ENCODE measurements at places on chromosomes 4 and X.

GRCh38 chrX:132001127-132001526 lies 22.0 kb upstream of the STK26 start:
- DNase-seq: no peak

DNA sequence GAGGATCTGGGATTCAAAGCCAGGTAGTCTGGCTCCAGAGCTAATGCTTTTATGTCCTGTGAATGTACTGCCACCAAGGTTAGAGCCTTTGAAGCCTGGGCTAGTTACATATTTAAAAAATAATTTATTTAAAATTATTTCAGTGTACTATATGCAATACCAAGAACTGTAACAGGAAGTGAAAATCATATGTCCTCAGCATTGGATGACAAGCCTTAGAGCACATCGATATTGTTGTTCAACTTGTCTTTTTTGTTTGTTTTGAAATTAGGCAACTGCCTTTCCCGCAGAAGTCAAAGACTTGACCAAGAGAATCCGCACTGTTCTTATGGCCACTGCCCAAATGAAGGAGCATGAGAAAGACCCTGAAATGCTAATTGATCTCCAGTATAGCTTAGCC lies 73.1 kb upstream of the IL13RA1 start:
- DNase-seq: no peak

GRCh38 chr4:189341881-189342280 lies 598.8 kb upstream of the FRG1 start:
- no peak for DNase-seq

GRCh38 chr4:165011403-165011802 lies 20.4 kb upstream of the TRIM60 start:
- DNase-seq: no peak

DNA sequence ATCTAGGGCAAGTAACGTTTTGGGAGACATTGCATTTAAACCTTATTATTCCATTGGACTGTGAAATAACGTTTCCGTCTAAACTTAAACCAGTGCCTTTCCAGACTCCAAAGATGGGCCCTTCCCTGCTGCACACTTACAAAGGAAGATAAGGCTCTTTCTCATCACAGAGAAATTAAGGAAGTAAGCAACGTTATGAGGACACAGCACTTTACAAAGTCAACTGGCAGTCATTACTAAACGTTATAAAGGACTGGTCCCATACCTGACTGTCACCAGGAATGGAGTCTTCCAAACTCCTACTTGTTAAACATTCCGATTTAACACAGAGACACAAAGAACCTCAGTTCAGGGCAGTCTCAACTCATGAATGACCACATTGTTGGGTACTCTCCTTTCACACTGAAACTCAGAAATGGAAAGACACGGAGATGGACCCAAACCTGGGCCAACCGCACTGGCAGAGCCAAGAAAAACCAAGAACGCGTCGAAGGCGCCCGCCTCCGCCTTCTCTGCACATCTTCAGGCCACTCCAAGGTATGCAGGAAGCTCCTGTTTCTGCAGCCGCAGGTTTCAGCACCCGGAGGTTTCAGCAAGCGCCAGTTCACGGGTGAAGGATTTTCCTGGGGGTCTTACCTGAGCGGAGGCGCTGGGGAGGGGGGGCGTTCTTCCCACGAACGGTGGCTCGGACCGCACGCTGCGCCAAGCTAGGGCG lies 670 bp downstream of the PAPSS1 start:
- no peak for DNase-seq

DNA sequence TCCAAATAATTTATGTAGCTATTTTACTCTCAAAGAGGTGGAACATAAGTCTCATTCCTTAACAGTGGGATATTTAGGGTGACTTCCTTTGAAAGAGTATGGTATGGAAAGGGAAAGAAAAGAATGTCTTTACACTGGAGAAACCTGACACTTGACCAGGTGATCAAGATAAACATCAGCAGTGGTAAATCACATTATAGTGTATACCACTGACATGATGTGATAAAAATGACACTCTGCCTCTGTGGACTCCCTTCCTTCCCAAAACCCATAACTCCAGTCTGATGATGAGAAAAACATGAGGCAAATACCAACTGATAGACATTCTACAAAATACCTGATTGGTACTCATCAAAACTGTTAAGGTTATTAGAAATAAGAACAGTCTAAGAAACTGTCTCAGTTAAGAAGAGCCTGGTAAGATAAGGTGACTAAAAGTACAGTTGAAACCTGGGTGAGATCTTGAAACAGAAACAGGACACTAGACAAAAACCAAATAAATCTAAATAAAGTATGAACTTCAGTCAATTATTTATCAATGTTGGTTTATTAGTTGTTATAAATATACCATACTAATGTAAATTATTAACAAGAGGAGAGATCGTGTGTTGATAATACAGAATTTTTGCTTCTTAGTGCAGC lies 144.2 kb upstream of the PCDH18 start:
- DNase-seq: no peak

- no peak for DNase-seq
Observed at GRCh38 chr4:7642741-7643458, 208.2 kb upstream of the PSAPL1 start.

- DNase-seq: no peak
Observed at GRCh38 chr4:185536411-185536709, 1.1 kb upstream of the PDLIM3 start.

DNA sequence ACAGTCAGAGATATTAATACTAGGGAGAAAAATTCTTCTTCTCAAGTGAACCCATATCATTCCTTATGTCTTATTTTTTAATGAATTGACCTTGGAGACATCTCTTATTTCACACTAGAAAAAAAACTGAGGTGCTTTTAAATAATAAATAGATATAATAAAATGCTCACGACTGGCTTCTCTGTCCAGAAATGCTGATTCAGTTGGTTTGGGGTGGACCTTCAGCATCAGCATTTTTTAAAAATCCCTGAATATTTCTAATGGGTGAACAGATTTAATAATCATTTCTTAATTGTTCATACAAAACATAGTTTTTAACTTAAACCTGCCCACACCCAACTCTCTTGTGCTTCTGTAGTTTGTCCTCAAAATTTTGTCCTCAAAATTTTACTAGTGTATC lies 283.9 kb downstream of the TECRL start:
- DNase-seq: no peak

DNA sequence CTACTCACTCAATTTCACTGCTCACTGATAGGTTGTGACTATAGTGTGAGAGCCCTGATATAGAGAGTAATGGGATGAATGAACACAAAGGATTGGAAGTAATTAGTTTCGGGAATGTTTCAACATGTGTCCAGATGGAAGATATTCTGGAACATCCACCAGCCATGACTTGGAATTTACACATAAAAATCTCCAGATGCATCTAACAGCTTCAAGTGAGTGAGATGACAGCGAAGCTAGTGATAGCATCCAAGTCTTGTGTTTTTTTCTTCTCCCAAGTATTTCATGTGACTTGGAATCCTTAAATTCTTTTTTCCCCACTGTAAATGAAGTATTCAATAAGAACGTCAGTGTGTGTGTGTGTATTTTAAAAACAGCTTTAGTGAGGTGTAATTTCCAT lies 82.1 kb downstream of the CLDN34 start:
- no peak for DNase-seq

- no peak for DNase-seq
Observed at GRCh38 chr4:156193106-156193505, 239.4 kb upstream of the CTSO start.

DNA sequence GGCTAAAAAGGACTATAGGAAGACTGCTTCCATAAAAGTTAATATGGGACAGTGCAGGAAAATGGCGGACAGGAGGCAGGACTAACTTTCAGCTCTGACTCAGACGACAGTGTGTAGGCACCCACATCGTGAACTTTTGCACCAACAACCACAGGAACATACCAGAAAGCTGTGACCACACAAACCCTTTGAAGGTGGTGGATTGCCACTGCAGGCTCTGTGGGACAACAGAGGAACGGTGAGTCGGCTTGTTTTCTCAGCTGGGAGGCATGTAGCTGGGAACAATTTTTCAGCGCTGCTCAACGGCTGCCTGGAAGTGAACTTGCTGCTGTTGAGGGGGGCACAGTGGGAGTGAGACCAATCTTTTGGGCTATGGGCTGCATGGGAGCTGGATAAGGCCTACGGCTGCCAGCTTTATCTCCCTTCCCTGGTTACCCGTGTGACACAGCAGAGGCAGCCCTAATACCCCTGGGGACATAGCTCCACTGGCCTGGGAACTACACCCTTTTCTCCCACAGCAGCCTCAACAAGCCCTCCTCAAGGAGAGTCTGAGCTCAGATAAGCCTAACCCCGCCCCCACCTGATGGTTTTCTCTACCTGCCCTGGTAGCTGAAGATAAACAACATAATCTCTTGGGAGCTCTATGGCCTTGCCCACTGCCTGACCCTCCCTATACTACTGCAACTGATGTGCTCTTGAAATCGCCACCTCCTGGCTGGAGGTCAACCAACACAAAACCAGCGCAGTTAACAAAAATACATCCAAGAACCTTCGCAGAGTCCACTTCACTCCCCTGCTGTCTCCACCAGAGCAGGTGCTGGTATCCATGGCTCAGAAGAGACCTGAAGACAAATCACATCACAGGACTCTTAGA lies 1537.0 kb downstream of the C4orf33 start:
- no peak for DNase-seq

GRCh38 chr4:37981844-37982720 lies 21.9 kb downstream of the PTTG2 start:
- DNase-seq: no peak

- no peak for DNase-seq
Observed at GRCh38 chr4:168723020-168723419, 226.2 kb downstream of the PALLD start.

DNA sequence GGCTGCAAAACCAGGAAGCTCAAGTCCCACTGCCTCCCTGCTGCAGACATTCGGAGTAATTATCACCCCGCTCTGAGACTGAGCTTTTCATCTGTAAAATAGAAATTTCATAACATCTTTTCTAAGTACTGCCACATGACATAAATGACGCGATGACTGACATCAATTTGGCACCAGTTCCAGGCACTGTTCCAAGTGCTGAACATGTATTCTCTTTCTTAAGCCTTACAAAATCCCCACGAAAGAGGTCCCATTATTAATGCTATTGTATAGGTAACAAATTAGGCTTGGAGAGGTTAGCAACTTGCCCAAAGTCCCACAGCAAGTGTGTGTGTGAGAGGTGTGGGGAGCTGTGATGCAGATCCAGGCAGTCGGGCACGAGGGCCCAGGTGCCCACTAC lies 56.4 kb downstream of the SLC2A9 start:
- no peak for DNase-seq

GRCh38 chrX:71993371-71993770 lies 82.7 kb downstream of the NHSL2 start:
- DNase-seq: no peak

- DNase-seq: no peak
Observed at GRCh38 chrX:150848914-150849365, 49.5 kb downstream of the CD99L2 start.

- DNase-seq: no peak
Observed at GRCh38 chr4:144171697-144172096, 31.2 kb upstream of the GYPA start.

DNA sequence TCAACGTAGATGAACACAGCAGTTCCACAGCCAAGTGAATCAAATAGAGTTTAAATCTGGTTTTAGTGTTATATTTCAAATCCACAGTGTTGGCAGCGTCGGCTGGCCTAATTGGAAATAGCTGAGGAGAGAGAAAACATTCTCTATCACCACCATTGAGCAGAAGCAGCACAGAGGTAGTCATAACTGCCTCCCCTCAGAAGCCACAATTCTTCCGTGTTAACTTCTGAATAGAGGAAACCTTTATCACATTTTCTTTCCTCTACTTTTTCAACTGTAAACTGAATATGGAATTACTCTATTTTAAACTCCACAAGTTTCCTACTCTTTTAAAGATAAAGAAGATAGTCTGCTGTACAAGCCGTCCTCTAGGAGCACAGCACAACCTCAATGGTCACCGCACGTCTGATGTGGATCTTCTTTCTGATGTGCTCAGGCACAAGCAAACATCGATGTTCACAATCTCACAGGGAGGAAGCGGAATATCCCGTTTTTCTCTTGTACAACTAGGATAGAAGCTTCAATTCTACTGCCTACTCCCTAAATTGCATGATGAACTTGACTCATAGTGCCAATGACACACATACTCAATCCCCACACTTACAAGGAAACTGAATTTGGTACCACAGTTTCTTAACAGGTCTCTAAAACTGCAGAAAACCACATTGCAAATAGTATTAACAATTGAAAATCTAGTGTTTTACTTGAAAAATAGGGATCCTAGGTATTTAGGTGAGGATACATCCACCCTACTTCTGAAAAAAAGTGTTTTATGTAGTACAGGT lies 217.8 kb upstream of the ETNPPL start:
- no peak for DNase-seq

DNA sequence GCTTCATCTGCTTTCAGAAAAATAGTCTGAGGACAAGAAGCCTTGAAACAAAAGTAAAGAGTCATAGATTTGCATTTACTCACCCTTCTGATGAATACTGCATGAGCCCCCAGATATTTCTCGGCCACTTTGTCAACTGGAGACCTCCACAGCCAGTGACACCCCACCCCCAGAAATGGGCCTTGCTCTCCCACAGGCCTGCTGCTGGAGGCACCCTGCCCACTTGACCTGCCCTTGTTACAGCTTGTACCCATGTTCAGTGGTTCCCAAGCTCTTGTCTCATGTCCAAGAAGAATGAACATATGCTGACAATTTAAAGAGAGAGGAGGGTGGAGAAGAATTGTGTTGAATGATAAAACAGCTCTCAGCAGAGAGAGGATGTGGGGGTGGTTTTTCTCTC lies 225.1 kb downstream of the DCAF12L2 start:
- no peak for DNase-seq

DNA sequence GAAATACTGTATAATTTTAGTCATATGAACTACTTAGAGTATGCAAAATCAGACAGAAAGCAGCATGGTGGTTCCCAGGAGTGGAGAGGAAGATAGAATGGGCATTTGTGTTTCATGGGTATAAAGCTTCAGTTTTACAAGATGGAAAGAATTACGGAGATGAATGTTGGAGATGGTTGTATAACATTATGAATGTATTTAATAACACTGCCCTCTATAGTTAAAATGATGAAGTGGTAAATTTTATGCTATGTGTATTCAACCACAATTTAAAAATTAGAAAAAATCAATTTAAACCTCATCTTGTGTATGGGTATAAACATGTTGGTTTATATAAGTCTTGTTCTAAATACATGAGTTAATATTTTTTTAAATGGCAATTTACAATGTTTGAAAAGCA lies 521.1 kb downstream of the FSTL5 start:
- DNase-seq: no peak

- DNase-seq: no peak
Observed at GRCh38 chr4:174928174-174928573, 10.0 kb downstream of the ADAM29 start.

- no peak for DNase-seq
Observed at GRCh38 chrX:53077207-53078197, 4.7 kb upstream of the TSPYL2 start.

DNA sequence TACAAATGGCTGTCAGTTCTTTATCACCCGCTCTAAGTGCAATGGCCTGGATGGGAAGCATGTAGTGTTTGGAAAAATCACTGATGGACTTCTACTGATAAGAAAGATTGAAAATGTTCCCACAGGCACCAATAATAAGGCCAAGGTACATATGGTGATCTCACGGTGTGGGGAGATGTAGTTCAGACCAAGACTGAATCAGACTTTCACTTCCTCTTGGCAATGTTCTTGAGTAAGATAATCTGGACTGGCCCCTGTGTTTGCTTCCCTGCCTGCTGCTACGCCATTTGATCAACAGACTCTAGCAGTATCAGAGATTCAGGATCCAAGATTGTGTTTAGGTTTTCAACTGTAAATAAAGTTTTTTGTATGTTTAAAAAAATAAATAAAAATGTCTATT lies 682.2 kb upstream of the AMOT start:
- DNase-seq: no peak

All from neuronal stem cell (in vitro differentiated cells).